T47D (cell line): ENCODE measurements at places on chromosomes 13 and 19.
A peak's percentile ranks its signal among the peaks of the same experiment; 100 is the strongest.

DNA sequence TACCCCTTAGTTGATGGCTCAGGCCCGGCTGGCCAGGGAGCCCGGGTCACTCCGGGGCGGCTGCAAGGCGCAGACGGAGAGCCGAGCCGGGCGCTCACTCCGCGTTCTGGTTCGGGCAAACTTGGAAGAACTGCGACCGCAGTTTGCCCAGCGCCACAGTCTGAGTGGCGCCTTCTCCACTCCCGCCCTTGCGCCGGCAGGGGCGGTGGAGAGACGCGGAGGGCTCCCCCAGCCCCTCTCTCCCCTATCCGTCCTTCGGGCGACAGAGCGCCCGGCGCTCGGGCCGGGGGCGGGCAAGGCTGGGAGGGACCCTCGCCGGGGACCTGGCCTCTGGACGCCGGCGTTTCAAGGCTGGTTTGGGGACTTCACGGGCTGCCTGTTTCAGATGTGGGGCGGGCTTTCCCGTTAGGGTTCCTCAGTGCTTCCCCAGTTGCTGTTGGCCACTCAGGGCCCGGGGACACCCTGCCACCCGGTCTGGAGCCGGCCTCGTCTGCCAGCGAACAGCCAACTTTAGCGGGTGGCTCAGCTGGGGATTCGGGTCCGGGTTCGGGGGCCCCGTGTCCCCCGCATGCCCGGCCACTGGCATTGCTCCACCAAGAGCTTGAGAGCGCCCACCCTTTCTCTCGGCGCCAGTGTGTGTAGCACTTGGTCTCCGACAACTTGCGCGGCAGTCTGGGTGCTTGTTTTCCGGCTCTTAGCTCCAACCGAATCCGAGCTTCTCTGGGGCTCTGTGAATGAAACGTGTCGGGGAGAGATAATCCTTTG is 1.5 kb downstream of the GPC6 start:
- peak; percentile 82 for DNase-seq

- DNase-seq: peak; percentile 33
These were observed 475 bp downstream of the KLF12 start for GRCh38 chr13:74133657-74134201.

DNA sequence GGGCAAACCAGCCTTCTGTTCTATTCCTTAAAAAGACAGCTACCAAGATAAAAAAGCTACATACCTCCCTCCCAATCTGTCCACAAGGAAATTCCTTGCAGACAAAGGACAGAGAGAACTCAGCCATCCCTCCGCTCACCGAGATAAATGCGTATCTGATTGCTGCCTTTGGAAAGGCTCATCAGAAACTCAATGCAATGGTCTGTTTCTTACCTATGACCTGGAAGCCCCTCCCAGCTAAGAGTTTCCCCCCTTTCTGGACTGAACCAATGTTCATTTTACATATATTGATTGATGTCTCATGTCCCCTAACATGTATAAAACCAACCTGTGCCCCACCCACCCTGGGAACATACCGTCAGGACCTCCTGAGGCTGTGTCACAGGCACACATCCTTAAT is 11.6 kb downstream of the BTBD2 start:
- no peak for DNase-seq

GRCh38 chr19:11387162-11388034 is 3.3 kb upstream of the EPOR start:
- no peak for DNase-seq

DNA sequence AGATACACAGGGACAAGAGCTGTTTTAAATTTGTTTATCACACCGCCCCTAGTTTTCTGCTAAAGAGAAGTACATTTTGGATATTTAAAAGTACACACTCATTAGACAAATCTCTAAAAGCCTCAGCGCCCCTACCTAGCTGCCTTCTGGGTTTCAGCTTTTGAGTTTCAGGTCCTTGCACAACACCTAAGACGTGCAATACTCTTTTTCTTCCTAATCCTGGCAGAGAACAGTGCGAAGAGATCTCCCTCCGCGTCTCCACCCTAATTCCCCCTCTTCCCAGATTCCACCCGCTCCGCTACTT is 421 bp upstream of the KLF5 start:
- no peak for DNase-seq
